ENCODE measurements at places on chromosomes 1 and 21.

DNA sequence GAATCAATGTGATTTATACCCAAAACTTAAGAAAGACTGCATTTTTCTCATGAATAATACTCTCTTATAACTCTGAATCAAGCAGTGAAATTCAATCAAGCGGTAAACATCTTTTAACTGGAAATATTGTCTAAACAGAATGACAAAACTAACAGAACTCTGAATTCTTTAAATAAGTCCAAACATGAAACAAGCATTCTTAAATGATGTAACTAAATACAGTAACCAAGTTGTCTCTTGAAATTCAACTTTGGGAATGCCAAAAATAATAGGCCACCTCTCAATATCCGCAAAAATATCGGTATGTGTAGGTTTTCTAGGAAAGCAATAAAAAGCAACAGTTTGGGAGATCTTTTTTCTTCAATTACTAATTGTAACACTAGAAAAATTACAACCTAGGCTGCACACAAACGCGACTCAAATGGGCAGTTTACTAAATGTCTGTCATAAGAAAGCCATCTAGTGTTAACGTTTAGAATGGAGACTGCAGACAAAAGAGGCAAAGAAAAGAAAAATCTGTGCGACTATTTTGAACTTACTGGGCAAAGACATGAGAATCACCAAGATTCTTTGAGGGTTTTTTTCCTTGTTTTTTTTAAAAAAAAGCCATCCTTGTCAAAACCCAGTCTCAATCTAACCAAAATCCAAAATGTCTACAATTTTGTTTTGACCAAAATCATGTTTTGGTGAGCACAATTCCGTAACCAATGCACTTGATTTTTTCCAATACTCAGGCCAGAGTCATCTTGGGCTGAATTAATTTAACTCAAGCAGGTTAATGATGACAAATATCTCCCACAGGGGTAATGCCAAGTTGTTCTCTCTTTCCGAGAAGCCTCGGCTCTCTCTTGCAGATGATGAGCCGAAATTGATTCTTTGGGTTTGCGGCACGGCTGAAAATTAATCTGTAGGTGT is 1.3 kb downstream of the SIPA1L2 start:
- DNase-seq = no peak

DNA sequence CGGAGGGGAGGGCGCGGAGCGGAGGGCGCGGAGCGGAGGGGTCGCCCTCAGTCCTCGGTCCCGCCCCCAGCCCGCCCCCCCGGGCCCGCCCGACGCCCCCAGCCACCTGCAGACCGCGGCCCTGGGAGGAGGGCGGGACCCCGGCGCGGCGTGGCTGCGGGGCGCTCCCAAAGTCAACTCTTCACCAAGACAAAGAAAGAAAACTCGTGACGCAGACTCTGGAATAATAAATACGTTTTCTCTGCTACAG is 1.2 kb downstream of the HES4 start:
- no peak for DNase-seq

DNA sequence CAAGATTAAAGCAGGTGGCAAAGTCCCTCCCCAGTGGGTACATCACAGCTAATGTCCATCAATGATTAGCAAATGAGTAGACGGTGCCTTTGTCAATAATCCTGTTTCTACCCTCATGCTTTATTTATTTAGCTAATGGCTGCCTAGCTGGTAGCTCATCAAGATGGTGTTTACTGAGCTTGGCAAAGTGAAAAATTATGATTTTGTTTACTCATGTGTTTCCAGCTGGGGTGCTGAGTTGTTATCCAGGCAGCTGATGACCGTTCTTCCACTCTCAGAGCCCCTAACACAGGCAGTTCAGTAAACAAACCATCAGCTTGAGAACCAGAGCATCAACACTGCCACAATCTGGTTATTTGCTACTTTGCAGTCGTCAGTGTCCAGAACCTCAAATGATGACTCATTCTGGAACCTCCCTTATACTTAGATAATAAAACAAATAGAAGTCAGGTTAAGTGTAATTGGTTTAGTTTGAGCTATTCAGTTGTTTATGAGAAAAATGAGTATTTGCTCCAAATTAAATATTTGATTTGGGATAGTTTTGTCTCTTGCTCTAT is 163.9 kb downstream of the ST6GALNAC5 start:
- no peak for DNase-seq

- no peak for DNase-seq
Measured at GRCh38 chr1:25209516-25209915, 22.8 kb downstream of the SYF2 start.

GRCh38 chr1:53473463-53473862 is 14.3 kb downstream of the DMRTB1 start:
- no peak for DNase-seq

DNA sequence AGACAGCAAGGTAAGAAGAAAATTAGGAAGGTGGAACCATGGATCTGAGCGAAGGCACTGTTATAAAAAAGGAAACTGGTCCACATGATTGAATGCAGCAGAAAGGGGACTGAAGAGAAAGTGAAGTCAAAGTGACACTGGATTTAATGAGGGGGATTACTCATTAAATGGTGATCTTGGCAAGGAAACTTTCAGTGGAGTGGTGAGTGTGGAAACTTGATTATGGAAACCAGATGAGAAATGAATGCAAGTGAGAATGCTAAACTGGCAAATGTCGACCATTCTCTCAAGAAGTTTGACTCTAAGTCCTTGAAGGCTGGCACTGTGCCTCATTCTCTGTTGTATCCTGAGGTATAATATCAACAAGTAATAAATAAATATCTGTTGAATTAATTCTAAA is 23.3 kb downstream of the COLGALT2 start:
- DNase-seq = no peak

DNA sequence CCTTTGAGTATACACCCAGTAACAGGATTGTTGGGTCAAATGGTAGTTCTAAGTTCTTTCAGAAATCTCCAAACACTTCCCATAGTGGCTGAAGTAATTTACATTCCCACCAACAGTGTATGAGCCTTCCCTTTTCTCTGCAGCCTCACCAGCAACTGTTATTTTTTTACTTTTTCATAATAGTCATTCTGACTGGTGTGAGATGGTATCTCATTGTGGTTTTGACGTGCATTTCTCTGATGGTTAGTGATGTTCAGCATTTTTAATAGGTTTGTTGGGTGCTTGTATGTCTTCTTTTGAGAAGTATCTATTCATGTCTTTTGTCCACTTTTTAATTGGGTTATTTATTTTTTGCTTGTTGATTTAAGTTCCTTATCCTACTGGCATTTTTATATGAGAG is 26.4 kb upstream of the LAMC1 start:
- DNase-seq = no peak

- no peak for DNase-seq
Measured at GRCh38 chr21:38148046-38148445, 108.7 kb upstream of the KCNJ15 start.

DNA sequence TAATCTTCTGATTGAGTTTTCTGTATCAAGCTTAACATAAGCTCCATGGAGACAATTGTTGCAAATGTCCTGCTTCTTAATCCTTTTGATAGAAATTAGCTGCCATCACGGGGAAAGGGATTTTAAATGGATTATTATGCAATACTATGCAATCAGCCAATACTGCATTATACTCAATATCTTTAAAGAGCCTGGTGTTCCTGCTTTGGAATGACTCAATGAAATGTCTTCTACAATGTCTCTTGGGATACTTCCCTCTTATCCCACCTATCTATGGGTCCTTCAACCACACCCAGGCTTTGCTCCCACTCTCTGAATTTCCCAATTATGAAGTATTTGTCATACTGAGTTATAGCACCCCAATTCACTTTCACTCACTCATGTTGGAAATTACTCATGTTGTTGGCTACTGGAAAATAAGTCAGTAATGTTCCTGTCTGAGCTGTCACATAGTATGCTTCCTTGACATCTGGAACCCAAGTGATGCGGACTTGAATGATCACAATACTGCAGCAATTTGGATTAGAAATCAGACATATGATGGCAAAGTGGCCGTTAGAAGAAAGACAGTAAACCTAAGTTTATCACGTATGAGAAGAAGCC is 85.0 kb downstream of the TPR start:
- DNase-seq = no peak

GRCh38 chr1:37358992-37359391 is 115.4 kb upstream of the ZC3H12A start:
- DNase-seq = no peak

DNA sequence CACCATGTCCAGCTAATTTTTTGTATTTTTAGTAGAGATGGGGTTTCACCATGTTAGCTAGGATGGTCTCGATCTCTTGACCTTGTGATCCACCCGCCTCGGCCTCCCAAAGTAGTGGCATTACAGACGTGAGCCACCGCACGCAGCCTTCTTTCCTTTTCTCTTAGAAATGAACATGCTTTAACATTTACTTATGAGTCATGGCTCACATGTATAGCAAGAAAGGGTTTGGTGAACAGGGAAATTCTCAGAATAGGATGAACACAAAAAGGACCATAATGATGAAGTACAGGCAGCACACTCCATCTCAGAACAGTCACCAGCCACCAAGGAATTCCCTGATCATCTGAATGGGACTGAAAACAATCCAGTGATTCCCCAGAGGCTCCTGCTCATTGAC is 9.4 kb upstream of the VAMP4 start:
- DNase-seq = no peak

GRCh38 chr1:27296773-27297291 is 25.1 kb upstream of the TMEM222 start:
- DNase-seq = peak; percentile 80

GRCh38 chr1:228162286-228163006 is 3.2 kb upstream of the IBA57 start:
- DNase-seq = no peak

All from stimulated activated naive CD8-positive, alpha-beta T cell treated with anti-CD3 and anti-CD28 coated beads, Interleukin-15, Interleukin-2, amounts not matched to agents 100 U/mL and 50 U/mL, for 24 hours (primary cell).